ENCODE measurements at places on chromosomes 4 and X.

- DNase-seq = no peak
These were observed 920.4 kb upstream of the EPHA5 start for GRCh38 chr4:66590488-66591215.

DNA sequence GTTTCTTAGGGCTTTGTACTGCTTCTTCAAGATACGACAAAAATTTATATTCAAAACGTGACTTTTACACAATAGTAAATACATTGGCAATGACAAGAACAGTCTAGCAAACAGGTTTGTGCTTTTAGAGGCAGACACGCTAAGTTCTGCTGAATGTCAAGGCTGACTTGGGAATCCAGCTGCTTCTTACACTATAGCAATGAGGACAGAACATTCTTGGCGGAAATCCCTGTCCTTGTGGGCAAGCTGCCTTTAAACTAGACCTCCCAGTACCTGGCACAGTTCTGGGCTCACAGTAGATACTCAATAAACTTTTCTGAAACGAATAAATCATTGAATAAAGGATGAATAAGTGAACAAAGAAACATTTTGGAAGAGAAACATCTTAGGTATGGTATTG is 148.2 kb downstream of the RASL11B start:
- DNase-seq = no peak

GRCh38 chr4:174088795-174089194 is 194.7 kb downstream of the FBXO8 start:
- no peak for DNase-seq

GRCh38 chr4:74370912-74371311 is 6.0 kb downstream of the EREG start:
- DNase-seq = no peak

- no peak for DNase-seq
These were observed 134.2 kb downstream of the PWWP3B start for GRCh38 chrX:106302304-106302703.

DNA sequence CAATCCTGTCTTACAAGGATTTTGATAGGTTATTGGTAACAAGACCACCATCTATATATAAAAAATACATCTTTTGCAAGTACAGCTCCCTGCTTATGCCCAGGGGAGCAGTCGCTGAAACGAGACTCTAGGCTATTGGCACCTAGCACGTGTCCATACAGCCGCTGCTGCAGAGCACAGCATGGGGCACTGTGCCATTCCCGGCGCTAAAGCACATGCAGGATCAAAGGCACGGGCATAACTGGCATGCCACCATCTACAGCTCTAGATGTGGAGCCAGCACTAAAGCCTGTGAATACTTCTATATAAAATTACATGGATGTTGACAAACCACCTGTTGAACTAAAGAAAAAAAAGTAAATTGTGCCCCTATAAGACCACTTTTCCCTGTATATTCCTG is 144.8 kb downstream of the COL25A1 start:
- DNase-seq = no peak

Data from naive thymus-derived CD8-positive, alpha-beta T cell (primary cell).